ENCODE measurements at places on chromosomes 7 and 10.

GRCh38 chr10:95321554-95322301 is 30.9 kb upstream of the PDLIM1 start:
- DNase-seq, result no peak

GRCh38 chr10:7872041-7872442 is 53.7 kb downstream of the TAF3 start:
- peak; percentile 64 for DNase-seq

DNA sequence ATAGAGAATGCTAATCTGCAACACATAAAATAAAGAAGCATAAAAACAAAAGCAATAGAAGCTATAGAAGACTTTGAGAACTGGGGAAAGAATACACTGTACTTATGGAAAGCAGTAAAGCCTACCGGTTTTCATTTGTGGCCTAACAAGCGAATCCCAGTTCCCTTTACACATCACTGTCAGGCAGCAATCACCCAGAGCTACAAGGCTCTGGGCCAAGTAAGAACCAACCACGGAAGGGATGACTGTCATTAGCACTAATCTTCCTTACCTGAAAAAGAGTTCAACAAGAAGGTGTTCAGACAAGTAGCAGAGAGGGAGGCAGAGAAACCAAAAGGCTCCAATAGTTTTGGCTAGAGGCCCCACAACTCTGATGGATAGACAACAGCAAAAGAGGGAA is 15.0 kb downstream of the CCDC6 start:
- no peak for DNase-seq

- DNase-seq, result no peak
Measured at GRCh38 chr7:38280000-38280399, 6.6 kb upstream of the TARP start.

DNA sequence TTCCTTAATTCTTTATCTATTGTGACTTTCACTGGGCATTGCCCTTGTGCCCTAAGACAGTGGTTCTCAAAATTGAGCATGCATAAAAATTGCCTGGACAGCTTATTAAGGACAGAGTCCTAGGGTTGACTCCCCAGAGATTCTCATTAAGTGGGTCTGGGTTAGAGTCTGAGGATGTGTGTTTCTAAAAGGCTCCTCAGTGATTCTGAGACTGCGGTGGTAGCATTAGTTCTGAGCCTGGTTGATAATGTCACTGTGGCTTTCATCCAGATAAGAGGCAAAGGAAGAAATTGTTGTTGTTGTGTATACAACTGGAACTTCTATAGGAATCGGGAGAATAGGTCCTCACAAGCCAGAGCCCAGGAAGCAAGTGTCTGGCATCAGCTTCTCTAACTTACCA is 1.3 kb downstream of the IFIT2 start:
- no peak for DNase-seq

DNA sequence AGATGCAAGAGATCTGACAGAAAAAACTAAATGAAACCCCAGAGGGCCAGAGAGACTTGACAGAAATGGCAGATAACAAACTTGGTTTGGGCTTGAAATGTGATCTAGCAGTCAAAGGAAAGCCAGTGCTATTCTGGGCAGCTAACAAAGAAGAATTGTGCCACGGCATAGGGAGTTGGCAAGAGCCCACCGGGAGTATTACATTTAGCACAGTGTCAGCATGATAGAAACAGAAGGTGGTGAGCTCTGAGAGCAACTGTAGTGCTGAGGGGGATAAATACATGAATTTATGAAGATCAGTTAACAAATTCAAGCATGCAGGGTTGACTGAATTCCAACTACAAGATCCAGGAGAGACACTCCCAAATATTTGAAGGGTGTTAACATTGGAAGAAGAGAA is 91.1 kb downstream of the AHCYL2 start:
- DNase-seq, result peak; percentile 30

GRCh38 chr10:44830022-44830421 is 81.1 kb upstream of the TMEM72 start:
- no peak for DNase-seq

- DNase-seq, result peak; percentile 21
Measured at GRCh38 chr10:12766223-12766622, 235.3 kb downstream of the CCDC3 start.

DNA sequence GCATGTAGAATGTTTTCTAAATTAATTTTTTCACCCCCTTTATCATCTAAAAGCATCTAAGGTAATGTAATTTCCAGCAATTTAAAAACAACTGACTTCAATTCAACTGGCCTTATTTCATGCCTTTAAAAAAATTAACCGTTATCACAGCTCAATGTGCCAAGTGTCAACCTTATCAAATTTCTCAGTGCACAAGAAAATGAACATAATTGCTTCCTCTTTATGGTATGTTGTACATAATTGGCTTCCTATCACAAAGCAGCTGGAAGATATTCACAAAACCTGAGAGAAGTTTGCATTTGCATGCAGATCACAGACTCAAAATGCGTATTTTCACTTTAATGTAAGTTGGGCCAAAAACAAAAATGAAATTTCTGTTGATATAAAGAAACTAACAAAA is 966.4 kb downstream of the GRM8 start:
- DNase-seq, result no peak

DNA sequence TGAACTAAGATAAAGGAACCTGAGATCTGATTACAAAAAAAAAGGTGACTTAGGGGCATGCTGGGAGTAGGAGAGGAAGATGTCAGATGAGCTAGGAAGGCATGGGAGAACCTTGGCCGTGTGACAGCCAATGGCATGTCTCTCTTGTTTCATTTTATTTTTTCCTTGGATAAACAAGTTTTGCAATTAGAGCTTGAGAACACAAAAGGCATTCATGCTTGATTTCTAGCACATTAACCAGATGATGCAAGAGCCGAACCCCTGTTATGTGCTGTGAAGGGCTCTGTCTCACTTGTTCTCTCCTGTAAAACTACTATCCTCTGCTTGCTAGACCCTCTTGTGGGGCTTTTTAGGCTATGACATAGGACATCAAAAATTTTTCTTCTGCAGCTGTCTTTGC is 134.3 kb upstream of the ASAH2 start:
- DNase-seq, result no peak

DNA sequence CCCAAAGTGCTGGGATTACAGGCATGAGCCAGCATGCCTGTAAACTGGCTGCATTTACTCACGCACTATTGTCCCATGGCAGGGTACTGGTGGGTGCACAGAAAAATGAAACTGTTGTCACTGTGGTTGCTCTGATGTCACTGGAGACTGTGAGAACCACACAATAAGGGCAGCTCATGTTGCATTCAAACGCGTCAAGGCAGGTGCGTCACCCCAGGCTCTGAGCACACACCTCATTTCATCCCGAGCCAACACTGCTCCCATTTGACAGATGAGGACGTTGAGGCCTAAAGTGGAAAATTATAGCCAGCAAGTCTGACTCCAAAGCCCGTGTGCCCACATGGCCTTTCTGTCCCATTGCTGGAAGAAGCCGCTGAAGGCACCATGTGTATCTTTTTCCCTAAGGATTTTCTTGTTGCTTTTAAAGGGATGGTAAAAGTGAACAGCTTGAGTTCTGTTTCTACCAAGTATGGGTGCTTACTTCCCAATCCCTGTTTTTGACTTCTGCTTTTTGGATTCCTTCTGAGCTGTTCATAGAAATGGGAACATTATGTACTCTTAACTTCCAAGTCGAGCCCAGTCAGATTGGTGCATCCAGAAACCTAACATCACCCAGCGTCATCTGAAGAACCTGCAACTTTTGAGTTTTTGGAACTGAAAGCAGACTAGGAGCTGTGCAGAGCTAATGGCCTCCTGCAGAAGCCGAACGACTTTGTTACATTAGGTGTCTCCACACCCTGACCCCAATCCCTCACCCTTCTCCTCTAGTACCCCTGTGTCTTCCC is 60.1 kb upstream of the CARD11 start:
- no peak for DNase-seq

- DNase-seq, result no peak
Measured at GRCh38 chr10:77463499-77463898, 174.1 kb downstream of the KCNMA1 start.
